ENCODE measurements at places on chromosomes 3 and 15. TPM values are rescaled to one million over a fixed set of nuclear protein-coding genes. Genes with fewer than 3 reads are reported as not detected.

GRCh38 chr3:133135306-133135705, 97.1 kb downstream of the TMEM108 start:
- no peak for DNase-seq

GRCh38 chr3:58009026-58009748, 965 bp downstream of the FLNB start:
- no peak for DNase-seq

DNA sequence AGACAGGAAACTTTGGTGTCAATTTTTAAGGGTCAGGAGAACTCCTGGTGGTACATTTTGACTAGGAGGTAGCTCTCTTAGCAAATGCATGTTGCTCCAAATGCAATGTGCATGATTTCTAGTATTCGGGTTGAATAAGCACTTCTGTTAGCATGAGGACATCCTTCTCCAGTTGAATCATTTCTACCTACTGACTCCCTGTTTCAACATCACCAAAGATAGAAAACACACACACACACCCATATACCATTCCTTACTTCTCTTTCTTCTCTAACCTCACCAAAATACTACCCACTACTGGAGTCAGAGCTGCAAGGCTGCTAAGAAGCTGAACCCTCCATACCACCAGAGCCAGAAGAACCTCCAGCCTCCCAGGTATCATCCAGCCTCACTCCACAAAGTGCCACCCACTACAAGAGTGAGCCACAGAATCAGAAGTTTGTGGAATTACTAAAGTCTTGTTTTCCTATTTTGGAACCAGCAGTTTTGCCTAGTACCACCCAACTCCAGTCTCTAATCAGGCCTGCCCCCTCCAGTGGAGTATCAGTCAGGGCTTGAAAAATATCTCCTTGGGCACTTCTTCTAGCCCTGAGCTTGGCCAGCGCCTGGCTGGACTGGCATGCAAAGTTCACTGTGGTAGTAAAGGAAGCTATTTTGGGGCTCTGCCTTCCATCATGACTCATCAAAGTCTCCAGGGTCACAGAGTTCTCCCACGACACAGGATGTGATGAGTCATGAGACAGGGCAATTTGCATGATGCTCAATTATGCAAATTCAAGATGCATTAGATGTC, 110.3 kb downstream of the CYP19A1 start:
- DNase-seq, result peak; percentile 27

- peak; percentile 27 for DNase-seq
These were observed 3.7 kb downstream of the HRG start for GRCh38 chr3:186669378-186670084.

DNA sequence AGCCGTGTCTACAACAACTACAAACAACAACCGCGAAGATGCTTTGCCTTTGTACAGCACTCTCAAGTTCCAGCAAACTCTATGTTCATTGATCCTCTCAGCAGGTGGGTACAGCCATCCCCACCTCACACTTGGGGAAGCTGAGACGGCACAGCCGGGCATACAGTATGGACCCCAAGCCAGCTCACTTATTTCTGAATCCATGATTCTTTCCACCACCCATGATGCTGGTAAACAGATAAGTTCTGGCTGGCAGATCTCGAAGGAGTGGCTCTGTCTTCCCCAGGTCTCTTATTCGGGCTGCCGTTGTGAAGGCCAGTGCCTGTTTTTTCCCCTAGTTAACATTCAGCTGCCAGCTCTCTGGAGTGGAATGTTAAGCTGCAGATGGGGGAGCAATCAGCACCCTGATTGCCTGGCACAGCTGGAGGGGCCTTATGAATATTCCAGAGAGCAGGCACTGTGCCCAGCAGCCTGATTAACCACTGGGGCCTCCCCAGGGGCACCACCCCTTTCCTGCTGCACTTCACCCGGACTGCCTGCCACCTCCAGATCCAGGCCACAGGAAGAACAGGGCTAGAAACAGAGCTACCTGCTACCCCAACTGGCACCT, 73.2 kb downstream of the CORO2B start:
- no peak for DNase-seq

TSPAN3 gene
- total RNA-seq, result 151 TPM

MORF4L1 gene
- 240 TPM for total RNA-seq

INSYN1 gene
- total RNA-seq, result not detected

CEP19 gene
- 3.4 TPM for total RNA-seq

NR1I2 gene
- total RNA-seq, result not detected

Measured in PC-9 (cell line).